ENCODE measurements at places on chromosomes 1 and 21. TPM values are rescaled to one million over a fixed set of nuclear protein-coding genes. Genes with fewer than 3 reads are reported as not detected.

DNA sequence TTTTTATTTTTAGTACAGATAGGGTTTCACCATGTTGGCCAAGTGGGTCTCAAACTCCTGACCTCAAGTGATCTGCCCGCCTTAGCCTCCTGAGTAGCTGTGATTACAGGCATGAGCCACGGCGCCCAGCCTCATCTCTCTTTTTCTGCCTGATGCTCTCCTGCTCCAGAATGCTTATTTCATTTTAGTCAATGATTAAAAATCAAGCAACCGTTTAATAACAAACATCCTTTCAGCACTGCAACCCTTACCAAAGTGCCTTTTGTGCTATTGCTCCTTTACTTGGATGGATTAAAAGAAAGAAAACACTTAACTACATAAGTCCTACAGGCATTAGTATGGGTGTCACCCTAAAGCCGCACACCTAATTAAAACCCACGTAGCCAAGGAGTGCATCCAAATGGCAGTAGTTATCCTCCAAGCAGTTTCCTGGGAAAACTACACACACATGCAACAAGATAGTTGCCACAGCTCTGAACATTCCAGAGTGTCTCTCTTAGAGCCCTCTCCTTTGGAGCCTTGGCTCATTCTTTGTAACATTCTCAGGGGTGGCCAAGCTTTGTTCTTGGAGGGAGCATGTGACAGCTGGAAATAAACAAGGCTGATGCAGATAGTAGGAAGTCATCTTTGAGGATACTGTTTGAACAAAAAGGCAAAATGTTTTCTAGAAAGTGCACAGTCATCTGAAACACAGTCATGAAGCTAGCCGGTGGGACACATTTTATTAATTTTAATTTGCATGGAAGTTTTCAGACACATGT, 51.2 kb downstream of the KCNJ15 start:
- no peak for DNase-seq

DNA sequence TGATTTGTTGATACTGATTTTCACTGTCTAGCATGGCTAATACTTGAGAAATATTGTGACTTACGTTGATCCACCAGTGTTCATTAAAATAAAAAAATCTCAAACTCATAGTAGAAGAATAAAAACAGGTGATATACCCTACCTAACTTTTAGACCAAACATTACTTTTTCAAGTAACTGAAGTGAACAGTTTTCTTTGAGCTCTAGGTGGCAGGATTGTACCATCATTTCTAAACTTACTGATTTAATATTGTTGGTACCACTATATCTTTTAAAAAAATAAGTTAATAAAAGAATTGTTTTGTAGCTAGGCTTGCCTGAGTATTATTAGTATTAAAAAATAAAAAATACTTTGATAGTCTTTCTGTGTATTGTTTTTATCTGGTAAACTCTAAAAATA, 21.5 kb downstream of the CDC73 start:
- no peak for DNase-seq

- DNase-seq, result no peak
Observed at GRCh38 chr1:168150283-168150682, 13.6 kb upstream of the GPR161 start.

GRCh38 chr1:214389734-214390133, 108.8 kb downstream of the SMYD2 start:
- DNase-seq, result no peak

DNA sequence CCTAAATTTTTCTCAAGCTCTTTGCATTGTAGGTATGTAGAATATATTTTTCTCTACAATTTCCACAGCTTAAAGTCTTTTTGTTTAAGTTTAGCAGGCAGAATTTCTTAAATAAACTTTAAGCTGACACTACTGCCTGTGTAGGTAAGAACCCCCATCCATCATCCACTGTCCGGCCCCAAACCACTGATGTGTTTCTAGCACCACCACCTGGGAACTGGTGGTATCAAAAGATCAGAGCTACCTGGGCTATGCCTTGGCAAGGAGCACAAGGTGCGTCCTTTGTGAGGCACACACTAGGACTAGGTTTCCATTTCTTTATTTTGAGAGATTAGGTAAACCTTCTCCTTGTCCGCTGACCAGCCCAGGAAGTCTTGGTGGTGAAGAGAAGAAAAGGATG, 10.5 kb upstream of the LELP1 start:
- DNase-seq, result peak; percentile 33

- no peak for DNase-seq
Observed at GRCh38 chr1:209630383-209631225, 21.6 kb downstream of the LAMB3 start.

- no peak for DNase-seq
Observed at GRCh38 chr1:245160741-245161400, 6.1 kb downstream of the KIF26B start.

- DNase-seq, result peak; percentile 45
Observed at GRCh38 chr1:101237229-101237837, 514 bp downstream of the S1PR1 start.

- DNase-seq, result no peak
Observed at GRCh38 chr21:39144191-39144590, 39.1 kb downstream of the PSMG1 start.

DNA sequence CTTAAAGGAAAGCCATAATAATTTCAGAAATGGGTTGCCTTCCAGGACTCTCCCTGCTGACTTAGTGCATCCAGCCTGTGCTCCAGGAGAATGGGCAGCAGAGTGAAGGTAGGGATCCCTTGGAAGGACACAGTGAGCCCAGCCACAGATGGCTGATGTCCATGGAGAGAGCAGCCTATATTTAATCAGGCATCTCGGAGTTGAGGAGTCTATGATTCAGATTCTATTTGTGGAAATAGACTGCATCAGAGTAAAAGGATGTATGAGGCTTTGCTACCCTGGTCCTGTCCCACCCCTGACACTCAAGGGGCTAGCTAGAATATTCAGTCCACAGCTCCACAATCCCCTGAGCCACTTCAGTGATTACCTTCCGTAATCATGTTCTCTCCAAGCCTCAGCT, 43.8 kb upstream of the PBX1 start:
- DNase-seq, result no peak

GRCh38 chr1:22776035-22776613, 65.5 kb downstream of the EPHB2 start:
- peak; percentile 39 for DNase-seq

GRCh38 chr1:87683196-87683956, 354.7 kb downstream of the LMO4 start:
- DNase-seq, result no peak

GRCh38 chr1:67610450-67610849, 74.6 kb upstream of the GADD45A start:
- DNase-seq, result peak; percentile 40

GRCh38 chr1:184974056-184974836, at the start of gene NIBAN1:
Gene NIBAN1, minus strand, starts transcription at chr1:184974508. Its CDS starts 152 bp downstream, at chr1:184974356.
- peak; percentile 77 for DNase-seq

LAD1 gene
- 0.06 TPM for total RNA-seq

TMCO4 gene
- 8.1 TPM for total RNA-seq

CTSS gene
- total RNA-seq, result 29.7 TPM

TPTE gene
- total RNA-seq, result 5.9 TPM

SETDB1 gene
- 60.8 TPM for total RNA-seq

KMO gene
- 0.17 TPM for total RNA-seq

CD164L2 gene
- not detected for total RNA-seq

RIPK4 gene
- 39.5 TPM for total RNA-seq

MYOCOS gene
- total RNA-seq, result not detected

FAM177B gene
- not detected for total RNA-seq

RGS8 gene
- total RNA-seq, result not detected
